ENCODE measurements at places on chromosomes 7 and 10. TPM values are rescaled to one million over a fixed set of nuclear protein-coding genes. Genes with fewer than 3 reads are reported as not detected.

TACR2 gene
- polyA plus RNA-seq, result 0.24 TPM

TAF3 gene
- polyA plus RNA-seq, result 5.5 TPM

AUTS2 gene
- 4.4 TPM for polyA plus RNA-seq

CPA2 gene
- polyA plus RNA-seq, result not detected

ADCY1 gene
- polyA plus RNA-seq, result not detected

LBX1 gene
- polyA plus RNA-seq, result not detected

PRKCQ gene
- not detected for polyA plus RNA-seq

TRPV5 gene
- polyA plus RNA-seq, result not detected

GSAP gene
- polyA plus RNA-seq, result 4.1 TPM

GHRHR gene
- not detected for polyA plus RNA-seq

DYDC2 gene
- not detected for polyA plus RNA-seq

ADCYAP1R1 gene
- polyA plus RNA-seq, result not detected

NPC1L1 gene
- polyA plus RNA-seq, result not detected

NKX1-2 gene
- polyA plus RNA-seq, result not detected

C10orf67 gene
- 0.76 TPM for polyA plus RNA-seq

HTR5A gene
- polyA plus RNA-seq, result not detected

NCAPG2 gene
- polyA plus RNA-seq, result 15.7 TPM

EGFR gene
- polyA plus RNA-seq, result 48.7 TPM

UCN3 gene
- polyA plus RNA-seq, result not detected

C10orf105 gene
- 0.06 TPM for polyA plus RNA-seq

TMEM130 gene
- 0.40 TPM for polyA plus RNA-seq

CXCL12 gene
- polyA plus RNA-seq, result 609 TPM

TSPAN12 gene
- polyA plus RNA-seq, result 0.70 TPM

TMEM120A gene
- polyA plus RNA-seq, result 46.9 TPM

MICALL2 gene
- polyA plus RNA-seq, result 6.4 TPM

FGF8 gene
- not detected for polyA plus RNA-seq

RET gene
- polyA plus RNA-seq, result not detected

GFRA1 gene
- polyA plus RNA-seq, result 5.2 TPM

TAS2R5 gene
- polyA plus RNA-seq, result 0.22 TPM

ATRNL1 gene
- polyA plus RNA-seq, result not detected

TRPV6 gene
- not detected for polyA plus RNA-seq

RARRES2 gene
- polyA plus RNA-seq, result not detected

EBLN1 gene
- not detected for polyA plus RNA-seq

C7orf33 gene
- polyA plus RNA-seq, result not detected

FRMPD2 gene
- polyA plus RNA-seq, result not detected

NDUFB2 gene
- polyA plus RNA-seq, result 411 TPM

IL6 gene
- 30.6 TPM for polyA plus RNA-seq

NUDCD3 gene
- polyA plus RNA-seq, result 82.4 TPM

SMURF1 gene
- polyA plus RNA-seq, result 6.8 TPM

CFTR gene
- polyA plus RNA-seq, result not detected

MAGI2 gene
- 2.2 TPM for polyA plus RNA-seq

JAKMIP3 gene
- polyA plus RNA-seq, result 0.06 TPM

LIPK gene
- polyA plus RNA-seq, result not detected

ZNF22 gene
- 17.3 TPM for polyA plus RNA-seq

GTPBP10 gene
- 21.8 TPM for polyA plus RNA-seq

ANKRD61 gene
- polyA plus RNA-seq, result 0.24 TPM

PNLIP gene
- not detected for polyA plus RNA-seq

GIMAP8 gene
- not detected for polyA plus RNA-seq

PAX2 gene
- not detected for polyA plus RNA-seq

ITGA8 gene
- polyA plus RNA-seq, result not detected

PON3 gene
- polyA plus RNA-seq, result not detected

FAM131B gene
- polyA plus RNA-seq, result 0.50 TPM

NUP42 gene
- polyA plus RNA-seq, result 27.1 TPM

IDI2 gene
- polyA plus RNA-seq, result not detected
